ENCODE measurements at places on chromosomes 12 and 14.

DNA sequence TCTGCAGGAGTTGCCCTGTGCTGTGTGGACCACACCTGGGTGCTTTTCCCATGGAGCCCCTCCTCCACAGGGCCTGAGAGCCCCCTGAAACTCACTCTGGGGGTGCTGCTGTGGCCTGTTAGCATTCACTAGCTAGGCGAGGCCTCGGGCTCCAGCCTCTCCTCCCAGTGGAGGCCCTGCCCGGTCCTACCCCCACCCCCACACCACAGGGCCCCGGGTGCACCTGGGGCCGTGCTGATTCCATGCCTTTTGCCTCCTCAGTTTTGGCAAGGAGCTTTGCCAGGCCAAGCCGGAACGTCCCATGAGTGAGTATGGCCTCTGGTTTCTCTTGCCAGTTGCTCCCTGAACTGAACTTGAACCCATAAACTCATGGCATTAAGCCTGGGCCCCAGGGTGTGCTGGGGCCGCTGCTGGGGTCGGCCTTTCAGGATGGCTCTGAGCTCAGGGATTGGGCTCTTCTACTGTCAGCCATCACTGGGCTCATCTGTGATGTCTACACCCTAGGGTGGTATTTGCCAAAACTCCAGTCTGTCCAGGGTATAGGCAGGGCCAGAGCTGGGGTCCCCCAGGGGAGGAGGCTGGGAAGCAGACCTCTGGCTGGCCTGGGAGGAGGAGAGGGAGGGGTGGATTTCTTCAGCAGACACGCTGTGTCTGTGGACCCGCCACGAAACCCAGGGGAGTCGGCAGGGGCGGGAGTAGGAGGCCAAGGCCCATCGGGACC, 58.7 kb upstream of the TSPAN9 start:
- no peak for DNase-seq

GRCh38 chr14:81178063-81178462, 42.7 kb downstream of the GTF2A1 start:
- no peak for DNase-seq

- DNase-seq: no peak
These were observed 58.9 kb downstream of the FBXO34 start for GRCh38 chr14:55329999-55330710.

- DNase-seq: no peak
These were observed 3.7 kb upstream of the CISTR start for GRCh38 chr12:53755451-53755891.

GRCh38 chr14:76904100-76904739, 78.0 kb downstream of the LRRC74A start:
- DNase-seq: no peak

GRCh38 chr14:95815226-95815690, 61.4 kb upstream of the TUNAR start:
- no peak for DNase-seq

DNA sequence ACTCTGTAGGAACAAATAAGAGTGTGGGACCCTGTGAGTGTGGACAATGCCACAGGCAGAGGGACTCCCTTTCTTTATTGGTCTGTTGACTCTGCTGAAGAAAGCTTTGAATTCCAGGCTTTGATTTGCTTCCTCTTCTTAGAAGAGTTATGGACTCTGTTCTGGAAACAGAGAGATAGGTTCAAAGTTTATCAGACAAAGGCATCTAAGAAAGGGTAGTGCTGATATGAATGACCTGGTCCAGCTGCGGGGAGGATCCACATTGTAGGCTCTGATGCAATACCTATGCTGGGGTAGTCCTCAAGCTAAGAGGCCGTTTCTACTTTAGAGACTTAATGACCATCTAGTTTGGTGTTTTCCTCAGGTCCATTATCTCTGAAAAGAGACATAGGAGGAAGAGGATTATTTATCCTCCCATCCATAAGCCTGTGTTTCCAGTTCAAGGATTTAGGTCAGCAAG, 10.7 kb upstream of the IKZF4 start:
- DNase-seq: no peak

DNA sequence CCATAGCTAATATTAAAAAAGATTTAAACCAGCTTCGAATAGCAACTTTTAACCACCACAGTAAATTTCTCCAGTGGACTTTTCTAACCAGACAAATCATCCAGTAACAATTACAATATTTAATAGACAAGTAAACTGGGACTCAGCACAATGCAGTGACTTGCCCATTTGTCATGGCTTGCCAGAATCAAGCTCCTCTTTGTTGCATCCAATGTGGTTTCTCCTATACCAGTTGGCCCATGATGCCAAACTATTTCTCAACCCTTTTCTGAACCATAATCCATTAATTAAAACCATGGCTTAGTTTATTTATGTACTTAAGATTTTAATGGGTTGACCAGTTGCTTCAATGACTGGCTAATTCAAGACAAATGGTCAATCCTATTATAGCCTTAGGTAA, 64.4 kb downstream of the DIO2 start:
- no peak for DNase-seq

GRCh38 chr12:77060136-77060882, 5.1 kb downstream of the E2F7 start:
- DNase-seq: no peak

DNA sequence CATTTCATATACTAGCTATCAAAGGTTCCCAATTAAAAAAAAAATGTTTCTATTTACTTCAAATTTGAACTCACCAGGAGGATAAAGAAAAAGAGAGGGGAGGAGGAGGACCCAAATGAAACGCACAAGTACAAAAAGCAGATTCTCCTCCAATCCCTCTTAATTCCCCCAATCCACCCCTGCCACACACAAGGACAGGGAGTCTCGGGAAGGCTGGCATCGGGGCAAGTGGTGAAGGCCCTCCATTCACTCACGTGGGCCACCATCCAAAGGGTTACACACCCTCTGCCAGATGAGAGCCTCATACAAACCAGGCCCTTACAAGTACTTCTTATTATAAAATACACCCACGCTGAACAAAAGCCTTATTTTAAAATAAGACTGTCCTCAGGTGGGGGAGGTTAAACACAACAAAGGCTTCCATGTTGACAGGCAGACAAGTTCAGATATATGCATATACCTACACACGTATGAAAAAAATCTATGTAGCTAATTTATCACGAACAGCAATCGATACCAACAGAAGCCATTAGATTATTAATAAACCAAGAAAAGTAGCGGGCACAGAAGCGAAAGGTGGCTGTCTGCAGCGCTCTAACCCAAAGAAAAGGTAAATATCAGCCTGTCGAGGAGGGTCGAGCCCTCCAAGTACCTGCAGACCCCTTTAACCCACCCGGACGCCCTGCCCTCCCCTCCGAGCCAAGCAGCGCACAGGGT, 1.5 kb downstream of the ATP2B1 start:
- DNase-seq: no peak

DNA sequence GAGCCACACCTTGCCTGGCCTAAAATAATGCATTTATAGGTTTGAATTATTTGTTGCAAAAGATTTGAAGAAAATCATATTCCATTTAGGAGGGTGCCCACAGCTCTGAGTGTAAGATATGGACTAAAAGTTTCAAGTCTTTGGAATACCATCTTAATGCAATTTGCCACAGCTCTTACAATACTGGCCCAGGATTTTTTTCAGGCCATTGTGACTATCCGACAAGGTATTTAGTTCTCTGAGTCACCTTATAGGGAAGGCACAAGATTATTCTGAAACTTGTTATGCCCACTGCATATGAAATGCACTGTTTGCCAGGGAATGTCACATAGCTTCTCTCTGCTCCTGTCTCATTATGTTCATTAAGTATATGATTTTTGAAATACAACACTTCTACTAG, 29.6 kb upstream of the SLC6A13 start:
- no peak for DNase-seq

Data from activated gamma-delta T cell treated with anti-CD3 and anti-CD28 coated beads, Interleukin-2, amount 50 U/mL, for 16 hours (primary cell).